ENCODE measurements at places on chromosomes 1 and 21. TPM values are rescaled to one million over a fixed set of nuclear protein-coding genes. Genes with fewer than 3 reads are reported as not detected.

Gene LCE6A
- total RNA-seq = not detected

Gene SPRR2A
- not detected for total RNA-seq

Gene CRYZL1
- total RNA-seq = 31.8 TPM

Gene FAAH
- total RNA-seq = 1.2 TPM

Gene ADAM30
- not detected for total RNA-seq

Gene SPATA6
- 8.2 TPM for total RNA-seq

Gene CYP4B1
- not detected for total RNA-seq

Gene VANGL2
- total RNA-seq = 26.1 TPM

Gene LCE3D
- total RNA-seq = not detected

Gene CLDN14
- total RNA-seq = not detected

Gene MYOC
- not detected for total RNA-seq

Gene FAM110D
- 0.70 TPM for total RNA-seq

DNA sequence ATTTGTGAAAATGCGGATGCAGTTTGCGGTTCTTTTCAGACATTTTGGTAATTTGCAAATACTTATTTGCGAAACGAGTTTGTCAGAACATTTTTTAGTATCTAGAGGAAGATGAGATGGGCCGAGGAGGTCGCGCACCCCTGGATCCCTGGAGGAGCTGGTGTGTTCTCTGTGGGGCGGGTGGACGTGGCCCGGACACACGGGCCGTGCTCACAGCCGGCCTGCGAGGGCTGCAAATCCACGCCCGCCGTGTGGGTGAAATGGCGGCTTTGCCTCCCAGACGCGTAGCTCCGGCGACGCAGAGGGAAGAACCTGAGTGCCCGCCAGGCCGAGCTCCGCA lies 9.3 kb upstream of the TTLL10 start:
- H3K36me3 ChIP-seq = no peaks in the 10 kb centered on the region
- H3K27me3 ChIP-seq = peaks cover 3% of the 10 kb centered on the region
- no peak overlapping the region for H3K27ac ChIP-seq
- no peaks in the 10 kb centered on the region for H3K4me1 ChIP-seq
- no peak overlapping the region for H3K4me3 ChIP-seq

GRCh38 chr1:74399249-74399648 lies 113.2 kb downstream of the LRRC53 start:
- no peak for DNase-seq
- no peak overlapping the region for H3K27ac ChIP-seq
- H3K4me1 ChIP-seq = no peaks in the 10 kb centered on the region
- no peaks in the 10 kb centered on the region for H3K27me3 ChIP-seq
- no peak overlapping the region for H3K4me3 ChIP-seq
- H3K36me3 ChIP-seq = no peaks in the 10 kb centered on the region

GRCh38 chr1:71641903-71642302 lies 561.1 kb upstream of the ZRANB2 start:
- H3K4me3 ChIP-seq = no peak overlapping the region
- no peaks in the 10 kb centered on the region for H3K27me3 ChIP-seq
- peaks cover 4% of the 10 kb centered on the region for H3K4me1 ChIP-seq
- H3K36me3 ChIP-seq = no peaks in the 10 kb centered on the region
- no peak overlapping the region for H3K27ac ChIP-seq

GRCh38 chr1:42524330-42524729 lies 61.2 kb downstream of the CCDC30 start:
- no peaks in the 10 kb centered on the region for H3K4me1 ChIP-seq
- H3K36me3 ChIP-seq = no peaks in the 10 kb centered on the region
- no peak for DNase-seq
- no peak overlapping the region for H3K4me3 ChIP-seq

DNA sequence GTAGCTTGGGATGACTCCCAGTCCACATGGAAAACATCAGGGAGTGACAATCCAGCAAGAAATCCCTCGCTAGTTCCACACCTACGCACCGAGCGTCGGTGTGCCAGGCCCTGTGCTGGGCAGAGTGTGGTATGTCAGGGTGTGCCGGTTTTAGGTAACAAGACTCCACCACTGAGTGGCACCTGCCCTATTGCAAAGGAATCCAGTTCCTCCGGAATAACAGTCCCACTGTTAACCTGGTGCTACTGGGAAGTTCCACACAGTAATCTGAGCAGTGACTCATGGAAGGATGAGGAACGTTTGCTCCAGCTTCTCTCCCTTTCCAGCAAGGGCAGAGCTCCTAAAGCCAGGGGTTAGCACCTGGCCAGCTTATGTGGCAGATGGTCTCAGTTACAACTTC lies 14.3 kb downstream of the RNF207 start:
- no peak overlapping the region for H3K27ac ChIP-seq
- no peaks in the 10 kb centered on the region for H3K27me3 ChIP-seq
- DNase-seq = no peak

DNA sequence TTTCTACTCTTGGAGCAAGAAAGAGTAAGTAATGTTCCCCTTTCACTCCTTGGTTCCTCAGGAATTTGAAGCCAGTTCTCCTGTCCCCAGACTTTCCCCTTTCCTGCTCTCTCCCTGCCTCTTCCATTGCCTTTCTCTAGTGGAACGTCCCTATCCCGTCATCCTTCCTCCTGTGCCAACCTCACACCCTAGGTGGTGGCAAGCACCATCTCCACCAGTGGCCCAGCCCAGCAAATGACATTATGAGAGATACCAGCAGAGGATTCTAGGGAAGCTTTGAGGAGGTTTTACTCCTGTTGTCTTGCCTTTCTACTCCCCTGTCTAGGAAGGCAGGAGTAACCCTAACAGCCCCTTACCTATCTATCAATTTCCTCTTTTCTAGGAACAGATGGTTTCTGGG lies 8.1 kb upstream of the TACSTD2 start:
- peaks cover 35% of the 10 kb centered on the region for H3K4me1 ChIP-seq
- no peak for DNase-seq
- no peaks in the 10 kb centered on the region for H3K36me3 ChIP-seq
- no peaks in the 10 kb centered on the region for H3K27me3 ChIP-seq

- no peak for DNase-seq
- H3K27ac ChIP-seq = no peak overlapping the region
- H3K4me3 ChIP-seq = no peak overlapping the region
- H3K27me3 ChIP-seq = no peaks in the 10 kb centered on the region
Observed at GRCh38 chr1:46721686-46722205, 2.8 kb upstream of the EFCAB14 start.

GRCh38 chr1:101613546-101613945 lies 376.7 kb downstream of the S1PR1 start:
- H3K27me3 ChIP-seq = no peaks in the 10 kb centered on the region
- DNase-seq = peak; percentile 31
- H3K4me3 ChIP-seq = no peak overlapping the region
- no peaks in the 10 kb centered on the region for H3K36me3 ChIP-seq
- no peaks in the 10 kb centered on the region for H3K4me1 ChIP-seq

GRCh38 chr1:116853680-116854402 lies 55.9 kb upstream of the PTGFRN start:
- DNase-seq = peak; percentile 96
- H3K4me3 ChIP-seq = peak overlapping the region; percentile 18
- H3K4me1 ChIP-seq = peaks cover 60% of the 10 kb centered on the region
- no peaks in the 10 kb centered on the region for H3K27me3 ChIP-seq
- H3K27ac ChIP-seq = peak overlapping the region; percentile 68

GRCh38 chr1:30476911-30477459 lies 246.4 kb downstream of the MATN1 start:
- no peak overlapping the region for H3K4me3 ChIP-seq
- no peaks in the 10 kb centered on the region for H3K27me3 ChIP-seq
- no peak for DNase-seq
- H3K4me1 ChIP-seq = no peaks in the 10 kb centered on the region
- no peaks in the 10 kb centered on the region for H3K36me3 ChIP-seq
- H3K27ac ChIP-seq = no peak overlapping the region

GRCh38 chr1:196309386-196309785 lies 298.9 kb downstream of the KCNT2 start:
- H3K27me3 ChIP-seq = no peaks in the 10 kb centered on the region
- no peak overlapping the region for H3K4me3 ChIP-seq
- no peak overlapping the region for H3K27ac ChIP-seq
- no peaks in the 10 kb centered on the region for H3K4me1 ChIP-seq

DNA sequence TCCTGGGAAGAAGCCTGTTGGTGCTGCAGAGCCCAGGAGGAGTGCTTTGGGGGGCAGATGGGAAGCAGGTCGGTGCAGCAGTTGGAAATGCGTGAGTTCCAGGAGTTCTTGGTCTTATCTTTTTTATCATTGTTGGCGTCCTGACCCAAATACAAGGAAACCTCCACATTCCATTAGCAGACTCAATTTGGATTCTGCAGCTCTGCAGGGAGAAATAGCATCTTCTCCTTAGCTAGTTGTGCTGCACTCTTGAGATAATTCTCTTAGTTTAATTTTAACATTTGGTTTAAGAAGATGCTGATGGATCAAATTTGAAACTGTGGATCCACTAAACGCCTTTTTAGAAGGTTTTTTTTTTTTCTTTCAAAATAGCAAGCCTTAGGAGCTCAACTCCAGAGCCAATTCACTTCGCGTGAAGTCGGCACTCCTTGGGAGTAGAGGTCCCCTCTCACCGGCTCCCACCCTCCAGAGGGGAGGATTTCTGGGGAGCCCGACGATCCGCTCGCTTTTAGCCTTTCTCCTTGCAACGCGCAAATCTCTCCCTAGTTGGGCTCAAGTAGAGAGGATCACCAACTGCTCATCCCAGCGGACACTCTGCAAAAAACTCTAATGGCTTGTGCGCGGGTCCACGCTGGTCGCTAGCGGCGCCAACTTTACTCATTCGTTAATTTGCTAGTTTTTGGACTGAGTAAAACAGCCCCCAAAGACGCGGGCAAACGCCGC lies 1.3 kb downstream of the PLD5 start:
- no peaks in the 10 kb centered on the region for H3K4me1 ChIP-seq
- peaks cover 27% of the 10 kb centered on the region for H3K27me3 ChIP-seq
- no peak overlapping the region for H3K4me3 ChIP-seq

DNA sequence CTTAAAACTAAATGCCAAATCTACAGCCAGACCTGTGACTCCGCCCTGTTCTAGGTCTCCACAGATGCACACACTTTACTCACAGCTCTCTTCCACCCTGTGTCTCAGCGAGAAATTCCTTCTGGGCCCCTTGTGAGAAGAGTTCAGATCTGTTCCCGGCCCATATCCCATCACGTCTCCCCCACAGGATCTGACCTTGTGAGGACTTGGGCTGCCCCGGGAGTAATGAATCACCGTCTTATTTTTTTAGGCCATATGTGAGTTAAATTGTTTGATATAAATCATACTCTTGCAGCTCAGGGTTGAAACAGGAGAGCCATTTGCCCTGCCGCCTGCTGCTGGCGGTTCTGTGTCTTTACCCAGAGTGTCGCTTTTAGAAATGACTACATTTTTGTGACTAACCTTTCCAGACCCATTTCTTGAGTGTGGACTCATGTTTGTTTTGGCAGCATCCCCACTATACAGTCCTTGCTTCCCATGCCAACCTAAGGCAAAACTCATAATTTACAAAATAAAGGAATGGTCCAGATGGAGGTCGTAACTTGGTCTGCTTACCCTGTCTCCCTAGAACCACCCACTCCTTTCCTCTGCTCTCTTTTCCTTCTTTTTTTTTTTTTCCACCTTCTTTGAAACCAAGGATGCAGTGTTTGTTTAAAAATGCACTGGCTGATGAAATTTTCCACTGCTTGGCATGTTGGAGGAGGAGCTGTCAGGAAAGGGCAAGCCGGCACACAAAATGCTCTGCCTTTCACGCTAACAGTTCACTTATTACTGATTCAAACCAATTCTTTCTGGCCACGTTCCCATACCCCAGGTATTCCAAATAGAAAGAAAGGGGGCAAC lies 98.0 kb upstream of the C1orf105 start:
- no peaks in the 10 kb centered on the region for H3K36me3 ChIP-seq
- H3K4me1 ChIP-seq = peaks cover 37% of the 10 kb centered on the region
- DNase-seq = peak; percentile 96
- H3K27me3 ChIP-seq = no peaks in the 10 kb centered on the region

DNA sequence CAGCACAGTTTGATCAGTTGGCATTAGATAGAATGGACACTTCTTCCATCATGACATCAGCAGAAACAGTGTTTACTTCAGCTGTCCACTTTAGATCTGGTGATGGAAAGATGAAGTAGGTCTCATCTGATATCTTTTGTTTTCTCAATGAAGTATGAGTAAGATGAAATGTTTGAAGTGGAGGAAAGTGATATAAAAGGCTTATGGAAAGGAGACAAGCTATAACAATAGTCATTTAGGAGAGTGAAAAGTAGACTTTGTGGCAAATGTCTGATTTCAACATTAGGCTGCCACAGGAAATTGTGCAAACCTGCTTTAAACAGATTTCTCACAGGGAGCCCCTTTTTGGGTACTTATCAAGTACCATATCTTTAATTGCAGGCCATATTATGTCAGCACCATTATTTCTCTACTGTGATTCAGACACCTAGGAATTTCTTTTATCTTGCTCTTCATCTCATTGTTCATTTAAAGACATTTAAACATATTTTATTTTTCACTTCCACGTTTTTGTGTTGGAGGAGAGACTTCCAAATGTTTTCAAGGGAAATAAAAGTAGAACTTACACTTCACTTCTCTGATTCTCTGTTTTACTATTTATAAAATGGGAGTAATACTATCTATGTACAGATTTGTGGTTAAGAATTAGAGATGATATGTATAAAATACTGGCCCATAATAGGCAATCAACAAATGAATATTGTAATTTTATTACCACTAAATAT lies 18.1 kb downstream of the PDC start:
- no peak overlapping the region for H3K4me3 ChIP-seq
- peaks cover 14% of the 10 kb centered on the region for H3K4me1 ChIP-seq
- peak overlapping the region; percentile 47 for H3K27ac ChIP-seq
- DNase-seq = peak; percentile 89
- no peaks in the 10 kb centered on the region for H3K36me3 ChIP-seq

DNA sequence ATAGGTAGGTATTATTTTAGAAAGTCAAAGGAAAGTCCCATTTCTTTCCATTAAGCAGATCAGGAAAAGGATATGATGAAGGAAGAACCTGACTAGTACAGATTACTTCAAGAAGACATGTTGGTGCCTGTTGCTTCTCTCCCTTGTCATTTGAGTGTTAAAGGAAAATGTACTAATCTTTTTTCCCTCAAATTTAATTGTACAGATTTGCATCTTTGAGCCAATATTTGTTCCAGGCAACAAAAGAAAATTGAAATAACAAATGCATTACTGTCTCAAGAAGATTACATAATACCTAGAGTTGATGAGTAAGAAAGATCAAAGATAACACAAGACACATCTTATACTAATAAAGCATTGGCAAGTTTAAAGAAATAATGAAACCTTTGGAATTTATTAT lies 566.9 kb upstream of the ZP4 start:
- DNase-seq = peak; percentile 32
- no peaks in the 10 kb centered on the region for H3K4me1 ChIP-seq
- H3K27me3 ChIP-seq = no peaks in the 10 kb centered on the region
- H3K27ac ChIP-seq = no peak overlapping the region

DNA sequence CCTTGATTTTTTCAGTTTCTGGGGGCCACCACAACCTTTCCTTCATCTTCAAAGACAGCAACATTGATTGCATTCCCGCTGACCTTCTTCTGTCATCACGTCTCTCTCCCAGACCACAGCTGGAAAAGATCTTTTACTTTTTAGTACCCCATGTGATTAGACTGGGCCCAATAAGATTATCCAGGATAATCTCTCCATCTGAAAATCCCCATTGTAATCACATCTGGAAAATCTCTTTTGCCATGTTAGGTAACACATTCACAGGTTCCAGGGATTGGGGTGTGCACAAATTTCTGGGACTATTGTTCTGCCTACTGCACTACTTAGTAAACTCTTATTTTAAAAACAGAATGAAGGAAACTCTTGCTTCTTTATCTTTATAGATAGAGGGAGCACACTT lies 47.1 kb upstream of the INSL5 start:
- H3K27me3 ChIP-seq = no peaks in the 10 kb centered on the region
- H3K4me1 ChIP-seq = no peaks in the 10 kb centered on the region
- H3K4me3 ChIP-seq = no peak overlapping the region
- H3K27ac ChIP-seq = no peak overlapping the region
- no peaks in the 10 kb centered on the region for H3K36me3 ChIP-seq

- peak overlapping the region; percentile 91 for H3K4me3 ChIP-seq
- no peak overlapping the region for H3K27ac ChIP-seq
- no peaks in the 10 kb centered on the region for H3K27me3 ChIP-seq
- H3K4me1 ChIP-seq = peaks cover 8% of the 10 kb centered on the region
- H3K36me3 ChIP-seq = no peaks in the 10 kb centered on the region
Observed at GRCh38 chr1:12231276-12231595, 1.4 kb downstream of the VPS13D start.

All from astrocyte (in vitro differentiated cells and primary cell).